Activated CD8-positive, alpha-beta memory T cell treated with anti-CD3 and anti-CD28 coated beads, Interleukin-2, amount 10 ng/mL, durations not matched to agents 7 days and 5 days (primary cell): ENCODE measurements at places on chromosomes 2 and 18. TPM values are rescaled to one million over a fixed set of nuclear protein-coding genes. Genes with fewer than 3 reads are reported as not detected.
A peak's percentile ranks its signal among the peaks of the same experiment; 100 is the strongest.

DNA sequence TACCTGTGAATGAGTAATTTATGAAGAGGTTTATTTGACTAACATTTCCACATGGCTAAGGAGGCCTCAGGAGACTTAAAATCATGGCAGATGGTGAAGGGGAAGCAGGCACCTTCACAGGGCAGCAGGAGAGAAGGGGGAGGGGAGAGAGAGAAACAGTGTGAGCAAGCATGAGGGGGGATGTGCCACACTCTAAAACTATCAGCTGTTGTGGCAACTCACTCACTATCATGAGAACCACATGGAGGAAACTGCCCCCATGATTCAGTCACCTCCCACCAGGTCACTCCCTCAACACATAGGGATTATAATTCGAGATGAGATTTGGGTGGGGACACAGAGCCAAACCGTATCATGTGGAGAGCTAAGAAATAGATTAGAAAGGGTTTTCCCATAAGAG is 309.0 kb downstream of the RDH14 start:
- no peaks in the 10 kb centered on the region for H3K4me1 ChIP-seq
- no peak overlapping the region for H3K4me3 ChIP-seq
- no peaks in the 10 kb centered on the region for H3K36me3 ChIP-seq
- no peak overlapping the region for H3K27ac ChIP-seq
- no peak for DNase-seq
- no peaks in the 10 kb centered on the region for H3K27me3 ChIP-seq

DNA sequence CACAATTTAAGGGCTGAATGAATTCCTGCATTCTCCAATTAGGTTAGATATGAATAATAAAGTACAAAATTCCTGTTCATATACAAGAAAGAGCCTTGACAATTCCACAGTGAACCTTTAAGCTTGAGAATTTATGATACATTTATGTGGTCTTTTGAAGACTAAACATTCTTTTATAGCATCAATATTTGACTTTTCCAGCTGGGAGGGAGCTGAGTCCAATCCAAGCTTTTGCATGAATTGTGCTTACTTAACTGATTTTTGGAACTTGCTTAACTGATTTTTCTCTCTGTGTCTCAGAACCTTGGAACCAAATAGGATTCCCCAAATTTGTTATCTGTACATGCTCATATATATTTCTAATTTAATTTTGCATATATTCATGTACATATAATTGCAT is 388.0 kb downstream of the TRIB2 start:
- no peak overlapping the region for H3K27ac ChIP-seq
- no peak overlapping the region for H3K4me3 ChIP-seq
- no peaks in the 10 kb centered on the region for H3K27me3 ChIP-seq
- H3K4me1 ChIP-seq = no peaks in the 10 kb centered on the region
- DNase-seq = no peak
- no peaks in the 10 kb centered on the region for H3K36me3 ChIP-seq

The LRATD1 gene
- not detected for total RNA-seq

The UGT1A3 gene
- not detected for total RNA-seq

GRCh38 chr2:194999771-195000170 is 657.3 kb upstream of the SLC39A10 start:
- DNase-seq = no peak
- H3K36me3 ChIP-seq = no peaks in the 10 kb centered on the region
- H3K4me1 ChIP-seq = no peaks in the 10 kb centered on the region
- no peaks in the 10 kb centered on the region for H3K27me3 ChIP-seq

DNA sequence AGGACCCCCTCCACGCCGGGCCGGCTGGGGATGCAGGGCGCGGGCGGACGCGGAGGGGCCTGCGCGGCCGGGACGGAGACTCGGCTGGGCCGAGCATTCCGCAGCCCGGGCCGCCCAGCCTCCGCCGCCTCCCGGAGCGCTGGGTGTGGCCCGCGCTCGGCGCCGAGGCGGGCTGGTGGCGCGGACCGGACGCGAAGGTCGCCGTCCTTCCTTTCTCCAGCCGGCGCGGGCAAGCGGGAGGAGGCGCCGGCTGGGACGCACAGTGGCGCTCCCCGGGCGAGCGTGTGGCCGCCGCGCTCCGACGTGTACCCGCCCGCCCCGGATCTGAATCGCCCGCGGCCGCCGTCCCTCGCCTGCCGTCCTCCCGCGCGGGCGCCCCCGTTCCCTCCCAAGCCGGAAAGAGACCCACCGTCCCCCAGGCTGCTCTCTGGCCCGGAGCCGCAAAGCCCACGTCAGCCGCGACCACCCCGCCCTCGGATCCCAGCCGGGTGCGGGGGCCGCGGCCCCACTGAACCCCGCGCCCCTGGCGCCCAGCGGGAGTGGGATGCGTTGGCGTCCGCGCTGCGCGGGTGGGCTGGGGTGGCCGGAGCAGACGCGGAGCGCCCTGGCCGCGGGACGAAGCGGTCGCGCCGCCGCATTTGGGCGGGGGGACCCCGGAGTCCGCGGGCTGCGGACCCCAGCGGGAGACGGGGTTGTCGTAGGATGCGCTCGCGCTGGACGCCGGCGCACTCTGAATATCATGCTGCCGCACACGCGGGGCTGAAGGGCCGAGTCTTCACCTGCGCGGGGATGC is 634 bp downstream of the SPATS2L start:
- H3K4me3 ChIP-seq = peak overlapping the region; percentile 76
- H3K27me3 ChIP-seq = peaks cover 8% of the 10 kb centered on the region
- H3K4me1 ChIP-seq = peaks cover 38% of the 10 kb centered on the region
- DNase-seq = peak; percentile 52

DNA sequence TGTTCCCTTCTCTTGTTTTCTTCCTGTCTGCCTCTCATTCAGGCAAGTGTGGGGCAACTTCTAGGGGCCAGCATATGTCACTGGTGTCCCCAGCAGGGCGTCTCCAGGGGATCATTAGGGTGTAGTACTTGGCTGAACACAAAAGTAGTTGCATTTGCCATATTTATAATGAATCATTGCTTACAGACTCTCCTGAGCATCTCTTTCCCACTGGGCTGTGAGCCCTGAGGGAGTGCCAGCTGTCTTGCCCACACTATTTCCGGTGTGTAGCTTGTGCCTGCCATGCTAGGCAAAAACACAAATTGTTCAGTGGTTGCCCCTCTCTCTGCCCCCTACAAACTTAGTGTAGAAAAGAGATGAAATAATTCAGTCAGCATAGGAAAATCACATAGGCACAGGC is 40.8 kb upstream of the SCLY start:
- H3K36me3 ChIP-seq = peaks cover 2% of the 10 kb centered on the region
- H3K4me3 ChIP-seq = no peak overlapping the region
- DNase-seq = no peak
- H3K27me3 ChIP-seq = no peaks in the 10 kb centered on the region
- peaks cover 6% of the 10 kb centered on the region for H3K4me1 ChIP-seq

DNA sequence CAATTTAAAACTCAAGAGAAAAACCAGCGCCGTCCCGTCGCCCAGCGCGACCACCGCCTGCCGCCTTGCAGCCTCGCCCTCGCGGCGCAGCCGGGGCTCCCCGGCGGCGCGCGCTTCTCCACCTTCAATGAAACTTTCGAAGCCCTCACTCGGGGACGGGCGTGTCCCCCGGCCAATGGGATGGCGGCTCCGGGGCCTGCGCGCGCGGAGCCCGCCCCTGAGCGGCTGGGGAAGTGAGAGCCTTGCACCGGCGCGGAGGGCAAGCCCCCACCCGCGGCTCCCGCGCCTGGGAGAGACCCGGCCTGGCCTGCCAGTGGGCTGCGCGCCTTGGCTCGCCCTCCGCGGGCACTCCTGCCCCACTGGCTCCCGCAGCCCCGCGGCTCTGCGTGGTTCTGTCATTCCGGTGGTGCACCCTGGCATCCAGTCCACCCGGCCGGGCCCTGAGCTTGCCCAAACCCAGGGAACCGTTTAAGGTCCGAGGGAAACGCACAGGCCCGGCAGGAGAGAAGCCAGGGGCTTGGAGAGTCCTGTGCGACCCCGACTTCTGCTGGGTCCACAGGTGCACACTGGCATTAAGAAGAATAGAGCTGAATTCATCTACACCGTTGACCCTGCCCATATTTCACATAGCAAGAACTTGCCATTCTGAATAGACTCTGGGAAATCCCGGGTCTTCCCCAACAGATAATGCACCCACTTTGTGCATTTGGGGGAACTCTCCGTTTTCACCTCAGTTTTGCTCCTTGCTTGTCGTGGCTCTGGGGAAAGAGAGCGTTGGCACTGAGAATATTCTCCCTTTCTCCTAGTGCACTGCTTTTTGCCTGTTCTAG is at the start of gene PIEZO2:
Gene PIEZO2 (minus strand): TSS at position 129 of the 830 bp plus-strand sequence. CDS start 981 bp downstream, outside the sequence.
- no peak within 1 kb of the TSS for H3K4me3 ChIP-seq
- H3K36me3 ChIP-seq = no peaks in the 10 kb centered on the region
- DNase-seq = no peak
- H3K4me1 ChIP-seq = no peaks in the 10 kb centered on the region
- peaks cover 44% of the 10 kb centered on the region for H3K27me3 ChIP-seq

DNA sequence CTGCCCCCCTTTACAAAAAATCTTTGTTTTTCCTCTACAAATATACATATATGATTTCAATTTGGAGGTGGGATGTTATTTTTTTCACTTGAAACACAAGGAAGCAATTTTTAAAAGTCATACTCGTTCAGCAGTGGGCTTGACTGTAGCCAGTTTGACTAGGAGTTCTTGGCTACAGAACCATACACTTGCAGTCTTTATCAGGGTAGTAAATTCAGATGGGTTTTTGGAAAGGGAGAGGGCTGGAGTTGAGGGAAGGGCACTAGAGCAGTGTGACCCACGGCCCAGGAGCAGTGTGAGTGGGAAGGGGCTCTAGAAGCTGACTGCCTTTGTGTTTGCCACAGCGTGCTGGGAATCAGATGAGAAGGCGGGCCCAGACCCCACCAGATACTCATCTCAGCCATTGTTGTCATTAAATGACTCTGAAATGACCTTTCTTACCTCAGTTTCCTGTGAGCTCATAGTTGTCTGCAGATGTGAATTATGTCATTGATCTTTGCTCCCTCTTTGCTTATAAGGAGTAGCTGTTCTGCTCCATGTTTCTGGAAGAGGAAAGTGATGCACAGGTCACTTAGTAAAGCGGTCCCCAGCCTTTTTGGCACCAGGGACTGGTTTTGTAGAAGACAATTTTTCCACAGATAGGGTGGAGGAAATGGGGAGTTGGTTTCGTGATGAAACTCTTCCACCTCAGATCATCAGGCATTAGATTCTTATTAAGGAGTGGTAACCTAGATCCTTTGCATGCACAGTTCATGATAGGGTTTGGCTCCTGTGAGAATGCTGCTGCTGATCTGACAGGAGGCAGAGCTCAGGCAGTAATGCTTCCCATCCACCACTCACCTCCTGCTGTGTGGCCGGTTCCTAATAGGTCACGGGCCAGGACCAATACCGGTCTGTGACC is 116.8 kb downstream of the SPTBN1 start:
- H3K27me3 ChIP-seq = no peaks in the 10 kb centered on the region
- H3K27ac ChIP-seq = peak overlapping the region; percentile 94
- peaks cover 31% of the 10 kb centered on the region for H3K36me3 ChIP-seq
- peak; percentile 82 for DNase-seq
- H3K4me1 ChIP-seq = peaks cover 94% of the 10 kb centered on the region
- peak overlapping the region; percentile 72 for H3K4me3 ChIP-seq
